ENCODE measurements at places on chromosomes 2 and 18. TPM values are rescaled to one million over a fixed set of nuclear protein-coding genes. Genes with fewer than 3 reads are reported as not detected.

The PCARE gene
- polyA plus RNA-seq = 0.32 TPM

- DNase-seq = no peak
Observed at GRCh38 chr2:38898256-38898655, 8.6 kb downstream of the ARHGEF33 start.

GRCh38 chr2:234910186-234910679 lies 41.6 kb upstream of the SH3BP4 start:
- DNase-seq = no peak

DNA sequence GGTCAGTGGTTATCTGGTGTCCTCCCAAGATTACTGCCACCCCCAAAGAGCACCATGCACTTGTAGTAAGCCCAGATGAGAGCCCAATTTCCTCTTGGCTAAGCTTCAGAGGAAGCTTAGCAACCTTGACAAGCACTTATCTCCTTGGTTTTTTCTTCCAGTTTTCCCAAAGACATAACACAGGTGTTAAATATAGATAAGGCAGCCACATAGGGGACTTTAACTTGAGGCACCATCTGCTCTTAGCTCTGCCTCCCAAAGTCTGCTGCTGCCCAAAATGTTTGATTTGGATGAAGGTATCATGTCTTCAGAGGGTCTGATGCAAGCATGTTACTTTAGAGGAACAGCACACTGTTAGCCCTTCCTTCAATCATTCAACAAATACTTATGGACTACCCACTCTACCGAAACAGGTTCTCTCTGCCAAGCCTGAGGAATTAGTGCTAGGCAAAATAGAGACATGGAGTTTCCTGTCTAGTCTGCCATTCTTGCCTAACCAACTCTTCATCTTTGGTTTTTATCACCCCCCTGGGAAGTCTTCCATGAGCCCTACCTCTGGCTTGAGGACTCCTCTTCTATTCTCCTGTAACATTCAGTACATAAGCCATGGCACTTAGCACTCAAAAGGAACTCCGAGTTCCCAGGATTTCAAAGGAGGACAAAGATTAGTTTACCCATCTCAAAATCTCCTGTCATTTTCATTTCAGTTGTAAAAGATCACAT lies 73.7 kb downstream of the SP3 start:
- DNase-seq = no peak

- peak; percentile 91 for DNase-seq
Observed at GRCh38 chr2:234981197-234982095, 29.6 kb downstream of the SH3BP4 start.

DNA sequence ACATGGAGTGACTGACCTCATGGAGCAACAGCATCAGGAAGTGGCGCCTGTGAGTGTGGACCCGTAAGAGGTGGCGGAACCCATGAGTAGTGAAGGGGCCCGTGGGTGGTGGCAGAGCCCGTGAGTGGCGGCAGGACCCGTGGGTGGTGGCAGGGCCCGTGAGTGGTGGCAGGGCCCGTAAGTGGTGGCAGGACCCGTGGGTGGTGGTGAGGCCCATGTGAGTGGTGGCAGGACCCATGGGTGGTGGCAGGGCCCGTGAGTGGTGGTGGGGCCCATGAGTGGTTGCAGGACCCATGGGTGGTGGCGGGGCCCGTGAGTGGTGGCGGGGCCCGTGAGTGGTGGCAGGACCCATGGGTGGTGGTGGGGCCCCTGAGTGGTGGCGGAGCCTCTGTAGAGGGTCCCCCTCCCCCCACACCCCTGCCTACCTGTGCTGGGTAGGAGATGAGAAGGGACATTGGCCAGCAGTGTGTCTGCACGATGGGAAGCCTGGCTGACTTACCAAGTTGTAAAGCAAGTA lies 407.7 kb upstream of the SALL3 start:
- DNase-seq = no peak

GRCh38 chr2:237993701-237994100 lies 26.9 kb downstream of the UBE2F start:
- DNase-seq = no peak

- no peak for DNase-seq
Observed at GRCh38 chr2:32894119-32894728, 52.5 kb upstream of the LTBP1 start.

- no peak for DNase-seq
Observed at GRCh38 chr2:70638561-70638960, 84.9 kb upstream of the TGFA start.

DNA sequence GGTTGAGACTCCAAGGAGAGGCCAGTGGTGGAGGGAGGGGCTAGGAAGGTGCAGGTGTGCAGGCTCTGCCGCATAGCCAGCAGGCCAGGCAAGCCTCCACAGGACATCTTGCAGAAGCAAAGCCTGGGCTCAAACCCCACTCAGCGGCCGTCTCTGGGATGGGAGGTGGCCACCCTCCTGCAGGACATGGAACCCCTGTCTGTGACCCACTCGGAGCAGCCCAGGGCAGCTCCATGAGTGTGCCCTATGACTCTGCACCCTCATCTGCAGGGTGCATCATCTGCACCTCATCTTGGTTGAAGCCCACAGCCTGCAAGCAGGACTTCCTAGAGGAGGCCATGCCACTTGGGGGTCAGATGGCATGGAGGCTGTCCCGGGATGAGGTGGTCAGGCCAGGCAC lies 46.3 kb downstream of the GPC1 start:
- no peak for DNase-seq

DNA sequence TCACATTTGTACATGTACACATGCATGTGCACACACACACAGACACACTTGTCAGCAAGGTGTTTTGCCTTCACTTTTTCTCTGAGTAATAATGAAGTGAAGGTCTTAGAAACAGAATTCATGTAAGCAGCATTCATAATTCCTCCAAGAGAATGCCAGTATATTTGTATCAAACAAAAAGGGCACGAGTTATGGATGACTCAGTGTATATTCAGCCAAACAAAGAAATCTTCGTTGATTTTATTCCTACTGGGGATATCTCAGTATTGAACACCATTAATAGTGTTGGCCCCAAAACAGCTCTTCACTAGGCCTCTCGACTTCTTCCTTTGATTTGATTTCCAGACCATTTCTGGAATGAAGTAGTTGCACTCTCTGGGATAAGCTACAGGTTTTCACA lies 125.3 kb downstream of the PIK3C3 start:
- DNase-seq = no peak

Data from renal pelvis (tissue), 12 donors.